Smooth muscle cell of the umbilical artery (primary cell): ENCODE measurements at places on chromosomes 4 and X. TPM values are rescaled to one million over a fixed set of nuclear protein-coding genes. Genes with fewer than 3 reads are reported as not detected.

The CTPS2 gene
- total RNA-seq = 10.1 and 12.1 TPM in 2 replicates

The VSIG1 gene
- total RNA-seq = under 0.01 and 0.14 TPM in 2 replicates

The TRAM1L1 gene
- total RNA-seq = 3.3 and 3.6 TPM in 2 replicates

The SMIM10L2A gene
- total RNA-seq = 0.18 and 0.59 TPM in 2 replicates

The CT45A1 gene
- not detected in 2 replicates for total RNA-seq

The UGT2B17 gene
- not detected in 2 replicates for total RNA-seq

The ARX gene
- not detected in 2 replicates for total RNA-seq
